Testis (tissue), 5 donors: ENCODE measurements at places on chromosomes 1 and 21.

DNA sequence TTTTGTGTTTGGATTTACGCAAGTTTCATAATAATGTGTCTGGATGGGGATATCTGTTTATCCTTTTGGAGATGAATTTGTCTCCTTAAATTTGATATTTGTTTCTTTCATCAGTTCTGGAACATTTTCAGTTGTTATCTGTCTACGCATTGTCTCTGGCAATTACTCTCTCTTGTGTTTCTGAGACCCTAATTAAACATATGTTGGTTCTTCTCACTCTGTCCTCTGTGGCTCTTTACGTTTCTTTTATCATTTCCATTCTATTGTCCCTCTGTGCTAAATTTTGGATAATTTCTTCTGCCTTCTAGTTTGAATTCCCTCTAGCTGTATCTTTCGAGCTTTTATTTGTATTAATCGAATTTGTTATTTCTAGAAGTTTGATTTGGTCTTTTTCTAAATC is 17.5 kb upstream of the PRELP start:
- no peak for DNase-seq

GRCh38 chr1:1135339-1136136 is 19.6 kb upstream of the C1orf159 start:
- no peak for DNase-seq

- DNase-seq: no peak
These were observed 24.3 kb downstream of the UBE2Q1 start for GRCh38 chr1:154533952-154534844.

DNA sequence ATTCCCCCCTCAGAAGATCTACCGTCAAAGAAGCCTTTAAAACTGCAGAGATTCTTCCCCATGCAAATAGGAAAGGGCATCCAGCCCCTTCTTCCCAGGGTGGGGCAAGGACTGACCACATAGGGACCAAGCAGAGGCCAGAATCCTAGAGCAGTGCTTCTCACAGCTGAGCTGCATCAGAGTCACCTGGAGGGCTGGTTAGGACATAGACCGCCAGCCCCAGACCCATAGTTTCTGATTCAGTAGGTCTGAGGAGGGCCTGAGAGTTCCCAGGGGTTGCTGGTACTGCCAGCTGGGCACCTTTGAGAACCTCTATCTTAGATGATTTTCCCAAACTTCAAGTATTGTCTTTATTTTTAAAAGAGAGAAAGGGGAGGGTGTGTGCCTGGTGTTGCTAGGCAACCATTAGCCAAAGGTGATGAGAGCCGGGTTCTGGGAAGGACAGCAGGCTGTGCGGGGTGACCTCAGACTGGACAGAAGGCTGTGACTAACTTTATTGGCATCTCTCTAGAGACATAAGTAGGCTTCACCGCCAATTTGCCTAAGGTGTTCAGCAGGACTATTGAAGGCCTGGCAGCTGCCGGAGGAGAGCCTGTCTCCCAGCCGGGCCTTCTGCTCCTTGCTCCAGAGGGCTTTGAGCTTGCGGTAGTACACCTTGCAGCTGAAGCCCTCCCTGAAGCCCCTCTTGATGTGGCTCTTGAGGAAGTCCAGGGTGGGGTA is 3.0 kb downstream of the SPATA46 start:
- DNase-seq: no peak

DNA sequence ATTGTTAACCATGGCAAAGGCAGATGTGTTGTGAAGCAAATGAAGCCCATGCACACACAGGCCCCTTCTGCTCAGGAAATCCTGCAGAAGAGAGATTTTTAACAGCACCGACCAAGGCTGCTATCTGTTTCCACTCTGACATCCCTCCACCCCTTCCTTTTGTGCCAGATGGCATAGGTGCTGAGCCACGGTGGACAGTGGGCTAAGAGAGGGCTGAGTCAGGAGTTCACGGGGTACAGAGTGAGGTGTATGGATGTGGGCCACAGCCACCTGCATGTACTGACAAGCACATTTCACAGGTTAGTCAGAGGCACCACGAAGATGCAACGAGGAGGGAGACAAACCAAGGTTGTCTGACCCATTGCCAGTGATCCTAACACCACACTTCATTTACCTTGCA is 9.5 kb downstream of the RSPH1 start:
- peak; percentile 11 for DNase-seq

DNA sequence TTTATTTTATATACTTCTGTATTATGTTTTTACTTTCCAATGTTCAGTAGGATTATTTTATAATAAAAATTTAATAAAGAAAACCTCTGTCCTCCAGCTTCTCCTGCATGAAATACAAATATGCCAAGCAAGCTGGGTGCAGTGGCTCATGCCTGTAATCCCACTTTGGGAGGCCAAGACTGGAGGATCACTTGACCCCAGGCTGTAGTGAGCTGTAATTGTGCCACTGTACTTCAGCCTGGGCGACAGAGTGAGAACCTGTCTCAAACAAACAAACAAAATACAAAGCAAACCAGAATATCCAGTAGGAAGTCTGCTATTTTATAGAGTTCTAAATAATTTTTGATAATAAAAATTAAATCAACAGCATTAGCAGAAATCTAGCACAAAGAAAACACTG is 168.8 kb downstream of the EIF4G3 start:
- DNase-seq: no peak

GRCh38 chr1:164640686-164641352 is 81.8 kb downstream of the PBX1 start:
- DNase-seq: no peak

DNA sequence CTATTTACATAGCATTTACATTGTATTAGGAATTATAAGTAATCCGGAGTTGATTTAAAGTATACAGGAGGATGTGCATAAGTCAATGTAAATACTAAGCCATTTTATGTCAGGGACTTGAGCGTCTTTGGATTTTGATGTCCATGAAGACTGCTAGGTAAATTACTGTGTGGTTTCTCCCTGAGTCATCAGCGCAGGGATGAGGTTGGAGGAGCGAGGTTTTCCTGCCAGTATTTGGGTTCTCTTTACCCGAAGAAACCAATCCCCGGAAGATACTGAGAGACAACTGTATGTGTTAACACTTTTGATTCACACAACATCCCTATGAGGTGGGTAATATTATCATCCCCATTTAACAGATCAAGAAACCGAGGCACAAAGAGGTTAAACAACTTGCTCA is 29.3 kb downstream of the BATF3 start:
- DNase-seq: no peak

DNA sequence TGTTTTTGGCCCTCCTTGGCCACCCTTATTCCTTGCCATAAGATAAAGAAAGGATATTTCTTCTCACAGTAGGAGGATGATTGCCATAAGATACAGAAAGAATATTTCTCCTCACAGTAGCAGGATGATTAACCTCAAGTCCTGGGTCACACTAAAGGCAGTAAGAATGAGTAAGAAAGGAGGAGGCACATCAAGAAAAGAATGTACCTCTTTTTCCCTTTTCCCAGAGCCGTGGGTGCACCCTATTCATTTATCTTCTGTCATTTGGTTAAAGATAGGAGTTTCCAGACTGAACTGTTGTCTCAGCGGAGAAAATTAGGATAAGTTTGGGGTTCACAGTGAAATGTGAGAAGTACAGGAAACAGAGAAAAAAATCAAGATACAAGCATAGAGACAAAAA is 52.5 kb downstream of the LRRC8C start:
- DNase-seq: no peak

- DNase-seq: no peak
These were observed 7.0 kb downstream of the KRTAP10-8 start for GRCh38 chr21:44618909-44619308.

DNA sequence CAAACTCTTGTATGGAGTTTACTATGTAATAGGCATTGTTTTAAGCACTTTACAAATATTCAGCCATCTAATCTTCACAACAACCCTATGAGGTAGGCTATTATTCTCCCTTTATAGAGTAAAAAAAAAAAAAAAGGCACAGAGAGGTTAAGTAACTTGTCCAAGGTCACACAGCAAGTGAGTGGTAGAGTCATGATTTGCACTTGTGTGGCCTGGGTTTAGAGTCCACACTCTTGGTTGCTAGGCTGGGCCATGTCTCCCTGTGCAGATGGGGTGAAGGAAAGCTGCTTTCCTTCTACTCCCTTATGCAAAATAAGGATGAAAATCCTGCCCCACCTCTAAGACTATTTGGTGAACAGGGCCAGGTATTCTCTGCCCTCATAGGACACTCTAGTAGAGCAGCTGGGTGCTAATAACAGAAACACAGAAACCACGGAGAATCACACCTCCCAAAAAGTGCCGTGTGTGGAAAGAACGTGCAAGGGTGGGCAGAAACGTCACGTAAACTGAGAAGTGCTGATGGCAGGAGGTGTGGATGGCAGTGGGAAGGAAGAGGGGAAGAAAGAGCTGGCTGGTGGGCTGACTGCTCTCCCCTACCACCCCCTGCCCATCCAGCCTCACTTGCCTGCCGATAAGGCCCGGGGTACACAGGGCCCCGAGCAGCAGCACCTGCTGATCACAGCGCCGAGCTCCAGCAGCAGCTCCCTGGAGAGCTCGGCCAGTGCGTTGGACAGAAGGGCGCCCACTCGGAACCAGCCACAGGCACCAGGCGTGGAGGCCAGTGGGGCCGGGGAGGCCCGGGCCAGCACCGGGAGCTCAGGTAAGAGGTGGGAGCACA is 28.3 kb upstream of the VPS13D start:
- no peak for DNase-seq

GRCh38 chr1:231527586-231528171 is 790 bp upstream of the TSNAX start:
- no peak for DNase-seq

- no peak for DNase-seq
These were observed 41.6 kb downstream of the GNG12 start for GRCh38 chr1:67791686-67792085.

DNA sequence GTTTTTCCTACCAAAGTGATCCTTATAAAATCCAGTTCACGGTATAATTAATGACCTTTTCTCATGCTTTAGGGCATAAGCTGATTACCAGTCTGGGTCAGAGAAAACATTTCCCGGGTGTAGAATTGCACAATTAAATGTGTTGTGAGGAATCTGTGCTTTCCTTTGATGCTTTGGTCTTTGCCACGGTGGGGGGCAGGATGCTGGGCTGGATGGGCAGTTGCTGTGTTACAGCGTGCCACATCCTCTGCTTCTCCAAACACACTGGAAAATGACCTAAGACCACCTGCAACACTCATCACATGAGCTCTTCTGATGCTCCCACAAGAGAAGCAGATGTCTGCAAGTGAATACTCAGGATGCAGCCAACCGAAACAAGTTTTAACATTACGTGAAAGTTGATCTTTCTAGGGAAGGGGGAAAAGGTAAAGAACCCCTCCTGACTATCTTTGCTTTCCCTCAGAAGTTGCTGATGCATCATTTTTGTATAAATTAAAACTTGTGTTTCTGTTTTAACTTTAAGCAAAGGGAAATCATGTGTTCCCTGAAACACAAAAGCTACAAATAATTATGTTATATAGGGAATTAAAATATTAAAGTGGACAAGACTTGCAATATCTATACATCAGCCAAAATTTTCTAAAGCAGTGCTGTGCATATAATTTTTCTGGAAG is 515.3 kb upstream of the NR5A2 start:
- no peak for DNase-seq

GRCh38 chr1:113686891-113687618 is 72.2 kb downstream of the PHTF1 start:
- no peak for DNase-seq

DNA sequence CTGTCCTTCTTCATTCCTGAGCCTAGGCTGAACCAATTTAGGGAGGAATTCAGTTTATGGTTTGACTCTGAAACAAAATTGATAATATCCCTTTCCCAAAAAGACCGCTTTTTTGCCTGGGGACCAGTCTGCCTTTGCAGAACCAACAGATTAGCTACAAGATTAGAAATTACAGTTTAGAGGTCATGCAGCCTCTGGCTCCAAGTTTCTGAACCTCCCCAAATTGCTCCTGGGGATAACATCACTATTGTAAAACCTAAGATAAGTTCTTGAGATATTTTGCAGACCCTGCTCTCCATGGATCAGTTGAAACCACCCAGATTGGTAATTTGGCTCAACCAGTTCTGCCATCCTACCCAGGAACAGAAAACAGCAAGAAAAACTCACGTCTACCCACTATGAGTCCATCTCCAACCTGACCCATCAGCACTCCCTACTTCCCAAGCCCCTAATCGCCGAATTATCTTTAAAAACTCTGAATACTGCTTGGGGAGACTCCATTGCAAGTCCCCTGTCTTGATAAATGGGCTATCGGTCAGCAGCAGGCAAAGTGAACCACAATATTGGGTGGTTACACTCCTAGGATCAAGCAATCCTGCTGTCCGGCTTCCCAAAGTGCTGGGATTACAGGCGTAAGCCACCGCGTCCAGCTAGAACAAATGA is 605 bp upstream of the RABGGTB start:
- no peak for DNase-seq

- DNase-seq: no peak
These were observed 12.0 kb upstream of the ZNF362 start for GRCh38 chr1:33244143-33244808.

DNA sequence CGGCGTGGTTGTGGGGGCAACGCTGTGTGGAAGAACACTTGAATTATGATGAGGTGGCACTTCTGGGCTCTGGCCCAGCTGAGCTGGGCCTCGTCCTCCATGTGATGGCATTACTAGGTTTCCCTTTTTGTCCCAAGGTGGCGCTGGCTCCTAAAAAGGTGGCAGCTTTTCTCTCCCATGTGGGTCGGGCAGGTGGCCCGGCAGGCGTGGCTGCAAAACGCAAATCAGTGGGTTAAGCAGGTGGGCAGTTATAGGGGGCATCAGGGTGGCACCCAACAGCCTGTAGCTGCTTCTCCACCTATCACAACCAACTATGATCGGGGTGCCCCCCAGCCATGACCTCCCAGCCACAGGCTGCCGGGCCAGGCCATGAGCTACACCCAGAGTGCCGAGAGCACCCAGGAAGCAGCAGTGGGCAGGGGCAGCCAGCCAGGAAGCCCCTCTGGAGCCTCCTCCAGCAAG is 59.6 kb downstream of the KCNAB2 start:
- DNase-seq: no peak

GRCh38 chr21:36386031-36386642 is 945 bp downstream of the CHAF1B start:
- no peak for DNase-seq
